ENCODE measurements at places on chromosomes 7 and 10.

DNA sequence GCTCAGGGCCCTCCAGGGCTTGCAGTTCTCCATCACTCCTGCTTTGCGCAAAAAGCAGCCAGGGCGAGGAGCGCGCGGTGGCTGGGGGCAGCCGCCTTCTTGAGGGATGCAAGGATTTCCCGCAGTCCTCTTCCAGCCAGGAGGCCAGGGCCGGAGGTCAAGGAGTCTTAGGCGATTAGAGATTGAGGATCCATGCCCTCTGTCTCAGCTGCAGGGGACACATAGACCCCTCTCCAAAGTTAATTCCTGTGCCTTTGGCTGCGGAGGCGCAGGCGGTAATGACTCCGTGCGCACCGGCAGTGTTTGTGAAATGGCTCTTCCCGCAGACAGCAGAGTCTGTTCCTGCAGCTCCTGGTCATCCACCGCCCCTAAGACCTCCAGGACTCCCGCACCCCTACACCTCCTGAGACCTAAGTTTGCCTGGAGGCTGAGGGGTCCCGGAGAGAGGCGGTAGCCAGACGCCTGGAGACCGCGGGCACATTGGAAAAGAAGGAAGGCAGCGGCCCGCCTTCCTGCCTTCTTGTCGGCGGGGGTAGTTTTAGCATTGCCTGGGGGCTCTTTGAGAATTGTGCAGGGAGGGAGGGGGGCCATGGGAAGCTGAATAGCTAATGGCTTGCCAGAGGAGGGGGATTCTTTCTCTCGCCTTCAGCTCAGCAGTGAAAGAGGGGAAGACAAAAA is 3.3 kb upstream of the NEUROG3 start:
- DNase-seq = no peak

GRCh38 chr10:71578069-71578468 is 141.5 kb downstream of the C10orf105 start:
- DNase-seq = no peak

DNA sequence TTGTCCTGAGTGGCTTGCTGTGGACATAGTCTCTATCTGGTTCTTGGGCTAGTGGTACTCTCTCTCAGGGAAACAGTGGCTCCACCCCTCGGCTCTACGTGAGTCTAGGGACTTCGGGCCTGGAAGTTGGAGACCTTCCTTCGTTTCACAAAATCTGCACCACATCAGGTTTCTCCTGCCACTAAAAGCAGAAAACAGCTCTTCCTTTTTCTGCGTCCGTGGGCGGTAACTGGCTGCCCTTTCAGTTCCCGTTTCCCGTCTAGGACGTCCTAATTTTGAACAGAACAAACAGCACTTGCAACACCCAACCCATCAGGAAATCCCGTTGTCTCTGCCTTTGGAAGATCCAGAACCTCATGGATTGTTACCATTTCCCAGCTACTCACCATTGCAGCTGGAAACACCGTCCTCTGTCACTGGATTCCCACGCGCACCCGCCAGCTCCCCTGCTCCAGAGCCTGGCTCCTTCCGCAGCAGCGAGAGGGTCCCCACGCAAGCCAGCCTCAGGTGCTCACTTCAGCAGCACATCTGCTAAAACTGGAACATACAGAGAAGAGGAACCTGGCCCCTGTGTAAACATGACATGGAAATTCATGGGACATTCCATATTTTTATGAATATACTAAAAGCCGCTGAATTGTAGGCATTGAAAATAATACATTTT is 311.4 kb upstream of the AKR1E2 start:
- DNase-seq = no peak

- DNase-seq = no peak
These were observed 563.1 kb downstream of the LRMDA start for GRCh38 chr10:75994357-75995040.

GRCh38 chr7:140060788-140061606 is 1.8 kb downstream of the PARP12 start:
- no peak for DNase-seq

DNA sequence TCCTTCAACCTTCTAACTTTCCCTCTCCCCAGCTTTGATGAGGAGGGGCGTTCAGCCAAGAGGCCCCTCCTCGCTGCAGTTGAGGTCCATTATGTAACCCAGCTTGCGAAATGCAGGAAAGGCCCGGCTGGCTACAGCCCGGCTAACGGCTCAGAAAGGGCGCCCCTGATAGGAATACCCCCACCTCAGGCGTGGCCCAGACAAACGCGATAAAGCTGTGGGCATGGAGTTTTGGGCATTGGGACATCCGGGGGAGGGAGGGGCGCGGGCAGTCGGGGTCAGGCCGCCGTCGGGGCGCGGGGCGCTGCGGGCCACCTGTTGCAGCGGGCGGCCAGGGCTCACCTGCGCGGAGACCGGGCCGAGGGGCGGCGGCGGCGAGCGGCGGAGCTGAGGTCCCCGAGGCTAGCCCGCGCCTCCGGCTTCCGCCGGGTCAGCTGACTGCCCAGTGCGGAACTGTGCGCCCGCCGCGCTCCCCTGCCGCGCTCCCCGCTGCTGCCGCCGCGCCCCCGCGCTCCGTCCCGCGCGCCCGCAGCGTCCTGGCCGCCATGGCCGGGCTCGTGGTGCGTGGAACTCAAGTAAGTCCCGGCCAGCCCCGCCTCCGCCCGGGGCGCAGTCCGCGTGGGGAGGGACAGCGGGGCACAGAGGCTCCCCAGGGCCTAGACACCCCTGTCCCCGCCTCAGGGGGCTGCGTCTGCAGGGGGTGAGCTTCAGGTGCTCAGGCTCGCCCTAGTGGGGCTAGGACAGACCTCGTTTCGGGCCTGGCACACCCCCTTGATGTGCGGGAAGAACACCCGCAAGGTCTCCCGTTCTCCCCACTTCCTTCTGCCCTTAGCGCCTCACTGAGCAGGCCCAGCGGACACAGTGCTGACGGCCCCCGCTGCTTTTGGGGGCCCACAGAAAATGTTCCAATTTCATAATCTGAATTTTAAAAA is at the start of gene LRMDA:
LRMDA (plus strand) TSS at position 445 of the 932 bp plus-strand sequence.
- DNase-seq = no peak

- DNase-seq = no peak
These were observed 26.7 kb downstream of the CPXM2 start for GRCh38 chr10:123864923-123865322.

Measured in NCI-H1930 (cell line).